ENCODE measurements at places on chromosomes 13 and 19.
A peak's percentile ranks its signal among the peaks of the same experiment; 100 is the strongest.

GRCh38 chr13:110316196-110316595, 9.1 kb downstream of the COL4A2 start:
- no peak for DNase-seq

GRCh38 chr13:97540696-97541095, 106.7 kb downstream of the RAP2A start:
- no peak for DNase-seq

GRCh38 chr19:991174-991931, 7.2 kb downstream of the WDR18 start:
- no peak for DNase-seq

GRCh38 chr19:54257116-54257480, at the start of gene LILRB5:
LILRB5 (minus strand) TSS chr19:54257273; CDS start chr19:54257193, 80 bp downstream.
- DNase-seq, result no peak

- no peak for DNase-seq
Measured at GRCh38 chr13:111449041-111449440, 128.6 kb downstream of the TEX29 start.

GRCh38 chr19:40908976-40909375, 26.9 kb upstream of the CYP2A7 start:
- DNase-seq, result no peak

DNA sequence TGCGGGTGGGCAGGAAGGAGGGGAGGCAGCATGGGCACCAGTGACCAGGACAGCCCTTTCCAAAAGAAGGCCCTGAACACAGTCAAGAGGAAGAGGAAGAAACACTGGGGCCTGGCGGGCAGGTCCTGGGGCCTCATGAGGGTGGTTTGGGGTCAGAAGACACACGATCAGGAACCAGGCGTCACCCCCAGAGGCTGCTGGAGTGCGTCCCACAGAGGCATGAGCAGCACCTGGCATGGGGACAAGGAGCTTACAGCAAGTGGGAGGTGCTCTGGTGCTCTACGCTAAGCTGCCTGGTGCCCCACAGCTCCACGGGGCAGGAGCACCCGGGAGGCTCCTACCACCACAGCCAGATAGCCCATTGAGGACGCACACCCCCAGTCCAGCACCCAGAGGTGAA, 20.0 kb downstream of the ELL start:
- peak; percentile 67 for DNase-seq

- no peak for DNase-seq
Measured at GRCh38 chr13:32031815-32032370, 319 bp downstream of the FRY start.

- peak; percentile 61 for DNase-seq
Measured at GRCh38 chr19:53977429-53977990, 13.9 kb upstream of the CACNG6 start.

DNA sequence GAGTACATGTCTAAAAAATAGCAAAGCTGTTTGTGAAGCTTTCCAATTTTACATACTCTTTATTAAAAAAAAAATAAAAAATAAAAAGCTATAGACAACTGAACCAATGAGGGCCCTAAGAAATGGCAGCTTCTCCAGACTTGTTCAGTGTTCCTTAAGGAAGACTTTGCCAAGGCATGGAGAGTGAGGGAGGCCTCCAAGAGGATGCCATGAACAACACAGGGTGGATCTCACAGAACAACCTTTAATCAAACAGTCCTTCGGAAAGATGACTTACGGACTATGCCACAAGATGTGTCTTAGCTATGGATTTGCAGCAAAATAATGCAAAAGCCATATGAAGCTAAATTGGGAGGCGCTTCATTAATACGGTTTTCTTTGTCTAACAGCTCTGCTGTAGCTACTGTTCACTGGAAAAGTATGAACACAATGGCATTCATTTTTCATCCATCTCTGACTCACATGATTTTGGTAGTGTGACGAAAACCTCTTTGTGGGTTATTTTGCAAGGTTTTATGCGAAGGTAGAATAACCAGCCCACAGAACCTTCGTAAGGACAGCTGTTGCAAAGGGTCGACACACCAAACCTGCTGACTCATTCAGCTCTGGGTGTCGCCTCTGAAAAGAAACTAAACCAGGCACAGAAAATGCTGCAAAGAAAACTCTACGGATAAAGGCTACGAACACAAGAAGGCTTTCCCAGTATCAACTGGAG, 27.7 kb downstream of the EFNB2 start:
- no peak for DNase-seq

GRCh38 chr13:45194081-45194939, 6.5 kb downstream of the KCTD4 start:
- peak; percentile 37 for DNase-seq

DNA sequence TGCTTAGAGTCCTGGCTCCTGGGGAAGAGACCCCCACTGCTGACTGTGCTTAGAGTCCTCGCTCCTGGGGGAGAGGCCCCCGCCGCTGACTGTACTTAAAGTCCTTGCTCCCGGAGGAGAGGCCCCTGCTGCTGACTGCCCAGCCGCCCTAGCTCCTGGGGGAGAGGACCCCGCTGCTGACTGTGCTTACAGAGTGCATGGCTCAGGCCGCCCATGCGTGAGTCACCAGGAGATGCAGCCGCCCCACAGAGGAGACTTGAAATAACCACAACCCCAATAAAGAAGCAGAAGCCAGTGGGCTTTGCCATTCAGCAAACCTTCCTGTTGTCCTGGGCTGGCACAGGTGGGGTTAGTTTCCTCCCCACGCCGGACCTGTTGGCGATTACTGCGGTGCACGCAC, 79.2 kb upstream of the C13orf46 start:
- DNase-seq, result no peak

GRCh38 chr13:39941911-39942551, 286.6 kb downstream of the COG6 start:
- DNase-seq, result no peak

- DNase-seq, result no peak
Measured at GRCh38 chr13:32045982-32046785, 14.6 kb downstream of the FRY start.

GRCh38 chr13:71864094-71864985, 2.7 kb downstream of the DACH1 start:
- DNase-seq, result peak; percentile 56

DNA sequence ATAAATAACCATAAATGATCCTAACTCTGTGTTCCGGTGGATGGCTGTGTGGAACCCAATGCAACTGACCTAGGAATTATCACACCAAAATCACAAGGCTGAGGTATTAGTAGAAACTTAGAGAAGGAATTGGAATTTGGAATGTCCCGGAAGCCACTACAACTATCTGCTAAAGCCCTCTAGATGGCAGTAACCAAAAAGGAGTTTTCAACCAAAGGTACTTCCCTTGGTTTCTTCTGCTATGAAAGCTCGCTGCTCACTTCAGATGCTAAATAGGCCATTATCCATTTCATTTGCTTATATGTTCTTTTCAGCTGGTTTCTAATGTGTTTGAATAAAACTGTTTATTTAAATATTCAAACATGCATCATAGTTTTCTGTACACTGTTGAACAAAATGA, 1589.1 kb upstream of the SPRY2 start:
- DNase-seq, result no peak

- DNase-seq, result no peak
Measured at GRCh38 chr19:11338569-11339253, 746 bp downstream of the RAB3D start.

GRCh38 chr19:56110515-56111448, 10.3 kb downstream of the ZNF787 start:
- peak; percentile 64 for DNase-seq

DNA sequence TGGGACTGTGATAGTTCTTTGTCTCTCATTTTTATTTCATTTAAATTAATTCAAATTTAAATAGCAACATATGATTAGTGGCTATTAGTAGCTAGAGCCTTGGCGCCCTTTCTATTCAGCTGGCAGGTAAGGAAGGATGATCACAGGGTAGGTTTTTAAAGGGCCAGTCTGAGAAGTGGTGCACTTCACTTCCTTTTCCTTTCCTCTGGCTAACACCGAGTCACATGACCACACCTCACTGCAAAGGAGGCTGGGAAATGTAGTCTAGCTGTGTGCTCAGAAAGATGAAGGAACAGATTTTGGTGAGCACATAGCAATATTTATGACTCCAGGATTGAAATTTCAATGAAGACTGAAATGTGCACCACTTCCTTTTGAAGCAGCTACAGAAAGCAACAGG, 128.7 kb downstream of the TSHZ3 start:
- no peak for DNase-seq

DNA sequence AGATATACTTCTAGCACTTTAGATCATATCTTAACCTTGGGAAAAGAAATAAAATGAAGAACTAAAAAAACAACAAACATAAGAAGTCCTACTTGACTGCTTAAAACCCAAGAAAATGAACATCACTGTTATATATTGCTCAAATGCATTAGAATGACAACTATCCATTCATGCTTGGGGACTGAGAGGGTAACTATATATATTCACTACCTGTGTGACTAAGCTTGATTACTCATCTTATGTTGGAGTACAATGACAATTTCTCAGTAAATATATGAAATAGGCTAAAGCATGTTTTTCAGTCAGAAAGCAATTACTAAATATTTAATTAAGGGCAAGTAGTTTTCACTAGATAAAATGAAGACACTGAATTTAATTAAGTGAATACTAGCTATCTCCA, 40.1 kb downstream of the ZC3H13 start:
- DNase-seq, result no peak

GRCh38 chr13:94056362-94056990, 423.0 kb downstream of the DCT start:
- DNase-seq, result no peak

DNA sequence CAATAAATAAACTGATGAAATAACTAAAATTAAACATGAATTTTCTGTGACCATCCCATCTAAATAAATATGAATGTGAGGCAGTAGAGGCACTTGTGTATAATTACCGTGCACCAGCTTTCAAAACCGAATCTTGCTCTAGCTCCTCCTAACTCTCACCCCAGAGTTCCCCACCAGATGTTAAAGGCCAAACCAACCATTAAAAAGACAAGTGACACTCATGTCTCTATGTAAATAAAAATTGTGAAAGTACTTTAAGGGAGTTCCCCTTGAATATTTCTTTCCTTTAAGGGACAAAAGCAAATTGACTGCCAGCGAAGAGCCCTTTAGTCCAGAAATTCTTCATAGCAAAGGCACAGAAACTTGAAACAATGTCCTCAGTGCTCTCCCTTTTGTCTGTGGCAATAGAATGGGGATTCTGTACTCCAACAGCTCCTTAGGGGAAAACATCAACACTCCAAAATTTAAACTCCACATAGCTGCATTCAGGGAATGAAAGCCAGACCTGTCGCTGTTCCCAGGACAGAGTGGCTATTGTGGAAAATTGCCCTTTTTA, 101.7 kb upstream of the SOX21 start:
- no peak for DNase-seq

- no peak for DNase-seq
Measured at GRCh38 chr13:33112766-33113165, 96.5 kb downstream of the KL start.

DNA sequence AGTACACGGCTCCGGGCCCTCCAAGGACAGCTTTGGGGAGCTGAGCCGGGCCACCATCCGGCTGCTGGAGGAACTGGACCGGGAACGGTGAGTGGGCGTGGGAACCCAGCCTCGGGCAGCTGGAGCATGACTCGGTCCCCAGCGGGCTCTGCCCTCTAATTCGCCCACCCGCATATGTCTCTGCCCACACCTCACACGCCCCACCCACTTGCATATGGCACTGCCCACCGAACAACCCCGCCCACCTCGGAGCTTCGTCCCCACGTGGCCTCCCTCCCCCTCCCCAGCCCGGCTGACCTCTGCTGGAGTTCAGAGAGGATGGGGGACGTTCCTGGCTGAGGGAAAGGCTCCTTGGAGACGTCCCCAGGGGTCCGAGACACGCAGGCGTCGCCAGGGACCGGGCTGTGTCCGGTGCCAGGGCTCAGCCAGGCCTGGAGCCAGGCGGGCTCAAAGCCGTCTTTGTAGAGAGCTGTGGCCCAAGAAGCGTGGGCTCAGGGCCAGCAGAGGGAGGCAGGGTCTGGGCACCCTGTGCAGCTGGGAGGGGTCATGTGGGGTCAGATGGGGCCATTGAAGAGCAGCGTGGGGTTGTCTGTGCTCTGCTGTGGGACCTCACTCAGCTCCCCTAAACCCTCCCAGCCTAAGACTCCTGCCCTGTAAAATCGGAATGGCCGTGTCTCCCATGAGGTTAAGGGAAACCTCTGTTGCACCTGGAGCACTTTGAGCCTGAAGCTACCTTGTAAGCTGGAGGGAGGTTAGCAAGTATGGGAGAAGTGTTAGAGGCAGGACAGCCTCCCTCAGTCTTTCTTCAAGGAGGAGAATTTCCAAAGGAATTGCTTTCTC, 3.8 kb downstream of the APC2 start:
- DNase-seq, result no peak

GRCh38 chr19:6066661-6067646, 43.3 kb downstream of the RFX2 start:
- peak; percentile 93 for DNase-seq

DNA sequence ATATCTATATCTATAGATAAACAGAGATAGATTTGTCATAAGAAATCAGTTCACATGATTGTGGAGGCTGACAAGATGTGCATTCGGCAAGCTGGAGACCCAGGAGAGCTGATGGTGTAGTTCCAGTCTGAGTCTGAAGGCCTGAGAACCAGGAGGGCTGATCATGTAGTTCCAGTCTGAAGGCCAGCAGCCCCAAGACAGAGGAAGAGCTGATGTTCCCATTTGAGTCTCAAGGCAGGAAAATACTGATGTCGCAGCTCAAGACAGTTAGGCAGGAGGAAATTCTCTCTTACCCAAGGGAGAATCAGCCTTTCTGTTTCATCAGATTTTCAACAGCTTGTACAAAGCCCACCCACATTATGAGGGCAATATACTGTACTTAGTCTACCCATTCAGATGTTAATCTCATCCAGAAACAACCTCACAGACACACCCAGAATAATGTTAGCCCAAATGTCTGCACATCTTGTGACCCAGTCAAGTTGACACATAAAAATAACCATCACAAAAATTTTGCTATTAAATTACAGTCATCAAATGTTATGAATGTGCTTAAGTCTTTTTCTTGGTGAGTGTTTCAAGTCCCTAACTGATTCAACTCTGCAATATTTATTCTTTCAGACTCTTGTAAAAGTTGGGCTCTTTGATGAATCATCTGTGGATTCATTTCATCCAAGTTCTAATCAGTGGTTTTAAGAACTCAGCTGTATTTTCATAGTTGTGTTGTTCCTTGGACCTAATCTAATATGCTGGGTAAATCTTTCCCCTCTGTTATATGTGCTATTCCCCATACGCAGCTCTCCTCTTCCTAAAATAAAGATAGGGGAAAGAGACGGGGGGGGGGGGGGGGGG, 22.7 kb upstream of the LRCH1 start:
- no peak for DNase-seq

DNA sequence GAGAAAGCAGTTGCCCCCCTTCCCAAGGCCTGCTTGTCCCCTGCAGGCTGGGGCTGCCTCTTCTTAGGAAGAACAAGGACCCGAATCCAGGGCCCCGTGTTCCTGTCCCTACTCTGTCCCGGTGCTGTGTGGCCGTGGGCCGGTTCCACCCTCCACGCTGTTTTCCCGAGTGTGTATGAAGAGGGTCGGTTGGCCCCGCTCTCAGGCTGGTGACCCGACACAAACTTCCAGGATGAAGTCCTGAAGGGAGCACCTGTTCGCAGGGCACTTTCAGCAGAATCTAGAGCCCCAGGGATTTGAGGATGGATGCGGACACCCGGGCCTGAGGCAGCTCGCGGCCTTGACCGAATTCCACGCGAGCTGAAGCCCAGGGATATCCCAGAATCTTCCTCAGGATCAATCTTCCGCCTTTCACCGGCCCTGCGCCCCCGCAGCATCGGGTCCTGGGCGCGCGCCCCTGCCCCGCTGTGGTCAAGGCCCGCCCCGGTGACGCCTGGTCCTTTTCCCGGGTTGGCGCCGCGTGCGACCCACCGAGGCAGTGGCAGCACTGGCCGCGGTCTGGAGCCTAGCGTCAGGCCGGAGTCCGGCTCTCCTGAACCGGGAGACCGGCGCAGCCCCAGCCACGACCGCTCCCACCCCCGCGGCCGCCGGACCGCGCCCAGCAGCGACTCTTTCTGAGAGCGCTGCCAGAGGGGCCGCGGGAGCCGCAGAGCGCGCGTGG, 528 bp upstream of the CHST8 start:
- DNase-seq, result no peak
